ENCODE measurements at places on chromosomes 2 and 18. TPM values are rescaled to one million over a fixed set of nuclear protein-coding genes. Genes with fewer than 3 reads are reported as not detected.

DNA sequence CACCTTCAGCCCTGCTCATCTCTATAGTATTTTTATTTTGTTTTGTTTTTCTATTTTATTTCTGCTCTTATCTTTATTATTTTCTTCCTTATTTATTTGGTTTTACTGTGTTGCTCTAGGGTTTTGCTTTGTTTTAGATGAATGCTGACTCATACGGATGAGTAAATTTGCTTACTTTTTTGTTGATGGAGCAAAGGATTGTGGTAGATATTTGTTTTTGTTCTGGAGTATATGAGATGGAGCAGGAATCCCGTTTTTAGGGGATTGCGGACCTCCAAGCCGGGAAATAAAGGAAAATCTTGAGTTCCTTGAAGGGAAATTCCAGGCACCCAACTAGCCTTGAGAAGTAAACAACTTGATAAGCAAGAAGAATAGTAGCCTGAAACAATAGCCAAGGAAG lies 15.3 kb upstream of the COLEC12 start:
- DNase-seq = no peak
- peaks cover 5% of the 10 kb centered on the region for H3K27me3 ChIP-seq
- H3K4me1 ChIP-seq = no peaks in the 10 kb centered on the region
- no peak overlapping the region for H3K4me3 ChIP-seq
- no peak overlapping the region for H3K27ac ChIP-seq

DNA sequence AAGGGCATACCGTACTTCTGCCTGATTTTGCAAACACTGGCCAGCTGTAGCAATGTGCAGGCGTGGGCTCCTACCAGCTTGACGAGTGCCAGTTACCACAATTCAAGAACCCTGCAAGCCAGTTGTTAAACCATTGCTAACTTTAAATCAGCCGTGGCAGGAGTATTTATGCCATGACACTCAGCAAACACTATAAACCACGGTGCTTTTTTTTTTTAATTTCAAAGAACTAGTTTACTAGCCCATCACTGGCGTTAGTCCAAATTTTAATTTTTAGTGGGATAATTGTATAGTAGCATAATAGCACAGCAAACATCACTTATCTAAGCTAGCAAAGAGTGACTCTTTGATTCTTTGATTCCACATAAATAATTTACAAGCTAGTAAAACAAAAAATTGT lies 111.1 kb downstream of the COL4A4 start:
- H3K4me3 ChIP-seq = no peak overlapping the region
- DNase-seq = no peak
- peaks cover 2% of the 10 kb centered on the region for H3K4me1 ChIP-seq
- H3K27ac ChIP-seq = no peak overlapping the region
- no peaks in the 10 kb centered on the region for H3K36me3 ChIP-seq

- H3K36me3 ChIP-seq = no peaks in the 10 kb centered on the region
- H3K27me3 ChIP-seq = no peaks in the 10 kb centered on the region
- H3K4me1 ChIP-seq = no peaks in the 10 kb centered on the region
- H3K4me3 ChIP-seq = no peak overlapping the region
Measured at GRCh38 chr2:78941751-78942150, 83.8 kb upstream of the REG3G start.

DNA sequence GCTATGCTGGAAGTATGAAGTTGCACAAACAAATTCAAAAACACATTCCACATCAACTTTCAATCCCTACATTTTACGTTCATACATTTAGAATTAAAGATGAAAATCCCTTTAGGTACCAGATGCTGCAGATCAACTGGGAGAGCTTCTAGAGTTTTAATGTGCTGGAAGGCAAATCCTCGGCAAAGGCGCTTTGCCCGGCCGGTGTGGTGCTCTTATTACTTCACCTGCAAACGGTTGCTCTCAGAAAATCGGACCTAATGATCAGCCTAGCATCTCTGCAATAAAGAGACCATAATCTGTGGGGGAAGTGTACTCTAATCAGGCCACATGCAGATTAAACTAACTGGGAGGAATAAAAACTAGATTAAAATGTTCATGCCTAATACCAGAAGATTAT lies 513.8 kb downstream of the ZEB2 start:
- no peak overlapping the region for H3K4me3 ChIP-seq
- no peaks in the 10 kb centered on the region for H3K27me3 ChIP-seq
- no peak overlapping the region for H3K27ac ChIP-seq
- peaks cover 16% of the 10 kb centered on the region for H3K4me1 ChIP-seq
- DNase-seq = no peak
- no peaks in the 10 kb centered on the region for H3K36me3 ChIP-seq

VIT gene
- not detected for total RNA-seq

DNA sequence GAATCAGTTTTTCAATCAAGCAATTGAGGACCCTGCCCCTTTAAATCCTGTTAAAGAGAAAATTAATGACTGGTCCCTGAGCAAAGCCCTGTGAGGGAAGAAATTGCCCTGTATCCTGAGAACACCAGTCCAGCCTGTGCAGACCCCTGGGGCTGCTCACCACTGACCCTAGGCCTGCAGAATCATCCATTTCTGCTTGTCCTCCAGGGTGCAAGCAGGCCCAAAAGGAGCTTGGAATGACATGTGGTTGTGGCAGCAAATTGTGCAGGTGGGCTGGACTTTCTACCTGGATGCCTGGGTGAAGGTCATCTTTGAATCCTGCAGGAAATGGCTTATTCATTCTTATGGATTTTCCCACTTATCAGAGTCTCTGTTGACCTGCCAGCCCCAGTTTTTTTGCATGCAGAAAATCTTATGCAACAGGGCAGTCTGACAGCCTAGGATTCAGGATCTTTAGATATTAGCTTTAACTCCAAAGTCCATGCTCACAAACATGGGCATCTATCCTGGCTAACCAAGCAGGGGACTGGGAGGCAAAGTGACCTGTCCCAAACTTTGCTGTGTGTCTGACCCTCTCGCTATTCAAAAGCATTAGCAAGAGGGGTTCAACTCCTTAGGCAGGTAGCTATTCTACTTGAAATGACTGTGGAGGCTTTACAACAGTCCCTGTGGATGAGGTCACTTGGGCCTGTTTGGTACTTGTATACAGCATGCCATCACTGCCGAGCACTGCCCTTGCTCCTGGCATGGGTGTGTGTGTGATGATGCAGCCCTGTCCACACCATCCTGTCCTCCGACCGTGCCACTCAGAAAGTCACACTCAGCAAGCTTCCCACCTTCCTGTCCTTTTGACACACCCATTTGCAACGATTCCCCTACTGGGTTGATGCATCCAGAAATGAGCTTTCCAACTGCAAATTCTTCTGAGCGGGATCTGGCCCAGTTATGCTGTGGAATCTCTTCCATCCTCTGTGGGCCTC lies 85.3 kb downstream of the CAPN13 start:
- peaks cover 2% of the 10 kb centered on the region for H3K27me3 ChIP-seq
- H3K4me3 ChIP-seq = no peak overlapping the region
- peaks cover 2% of the 10 kb centered on the region for H3K4me1 ChIP-seq
- no peak for DNase-seq
- H3K36me3 ChIP-seq = no peaks in the 10 kb centered on the region
- no peak overlapping the region for H3K27ac ChIP-seq

DNA sequence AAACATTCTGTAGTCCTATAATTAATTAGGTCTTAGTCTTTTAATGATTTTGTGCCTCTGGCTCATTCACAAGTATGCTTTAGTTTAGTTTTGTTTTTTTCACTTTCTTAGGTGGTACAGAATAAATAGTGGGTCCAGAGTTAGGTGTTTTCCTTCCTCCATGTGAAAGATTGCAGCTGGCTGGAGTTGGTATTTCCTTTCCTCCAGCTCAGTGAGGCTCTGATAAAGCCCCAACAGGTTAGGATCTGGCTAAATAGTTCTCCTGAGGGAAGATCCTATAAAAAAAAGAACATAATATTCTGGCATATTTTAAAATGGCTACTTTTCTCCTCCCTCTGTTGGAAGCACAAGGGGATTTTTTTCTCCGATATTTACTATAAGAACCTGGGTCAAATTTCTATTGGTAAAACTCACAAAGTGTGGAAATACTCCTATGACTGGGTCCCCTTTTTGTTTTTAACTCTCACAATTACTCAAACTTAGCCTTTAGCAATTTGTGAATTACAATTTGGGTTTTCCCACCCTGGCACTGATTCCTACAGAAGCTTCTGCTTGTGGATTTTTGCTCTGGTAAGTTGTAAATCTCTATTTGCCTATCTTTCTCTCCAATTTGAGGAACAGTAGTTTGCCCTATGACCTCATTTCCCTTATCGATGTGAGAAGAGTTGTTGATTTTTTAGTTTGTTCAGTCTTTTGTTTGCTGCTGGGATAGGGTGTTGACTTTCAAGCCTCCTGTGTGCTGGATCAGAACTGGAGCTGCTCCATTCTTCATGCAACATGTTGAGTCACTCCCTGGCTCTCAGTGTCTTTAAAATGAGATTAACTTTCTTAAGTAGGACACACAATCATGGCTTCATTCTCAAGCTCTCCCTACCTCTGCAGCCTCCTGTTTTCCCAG lies 500.9 kb downstream of the RNF144A start:
- DNase-seq = no peak
- H3K27me3 ChIP-seq = no peaks in the 10 kb centered on the region
- H3K4me3 ChIP-seq = no peak overlapping the region
- no peak overlapping the region for H3K27ac ChIP-seq
- H3K4me1 ChIP-seq = no peaks in the 10 kb centered on the region
- no peaks in the 10 kb centered on the region for H3K36me3 ChIP-seq

CXCR1 gene
- not detected for total RNA-seq

GRCh38 chr2:156540706-156541105 lies 104.5 kb downstream of the GPD2 start:
- H3K27ac ChIP-seq = no peak overlapping the region
- peaks cover 8% of the 10 kb centered on the region for H3K4me1 ChIP-seq
- DNase-seq = no peak
- H3K36me3 ChIP-seq = no peaks in the 10 kb centered on the region
- H3K27me3 ChIP-seq = no peaks in the 10 kb centered on the region

DNA sequence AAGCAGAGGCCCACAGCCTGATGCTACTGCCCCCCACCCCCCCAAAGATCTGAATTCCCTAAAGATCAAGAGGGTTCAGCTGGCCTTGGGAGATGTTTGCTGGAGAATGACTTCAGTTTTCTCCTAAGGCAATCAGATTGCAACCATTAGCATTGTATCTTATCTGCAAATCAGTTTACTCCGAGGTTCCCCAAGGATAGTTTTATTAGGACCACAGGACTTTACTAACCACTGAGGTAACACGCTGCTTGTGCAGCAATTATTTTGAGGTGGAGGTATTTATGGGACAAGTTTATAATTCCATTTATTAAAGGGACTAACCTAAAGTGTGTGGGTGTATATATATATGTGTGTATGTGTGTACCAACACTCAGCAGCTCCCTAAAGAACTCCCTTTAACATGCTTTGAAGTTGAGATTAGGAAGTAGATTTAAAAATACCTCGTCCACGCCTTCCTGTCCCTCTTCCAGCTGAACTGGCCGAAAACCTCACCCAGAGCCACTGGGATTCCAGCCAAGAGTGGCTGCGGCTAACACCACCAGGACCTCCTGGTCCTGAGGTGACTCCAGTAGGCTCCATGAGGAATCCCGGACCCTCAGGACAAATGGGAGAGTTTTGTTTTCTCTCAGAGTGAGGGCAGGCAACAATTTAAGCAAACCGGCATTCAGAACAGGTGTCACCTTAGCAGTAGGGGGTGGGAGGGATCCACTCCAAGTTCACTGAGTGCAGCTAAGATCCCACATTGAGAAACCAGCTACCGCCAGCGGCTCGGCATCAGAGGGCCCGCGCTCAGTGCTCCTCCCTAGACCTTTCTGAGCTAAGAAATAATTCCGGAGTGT lies 3.0 kb upstream of the DLX1 start:
- no peak for DNase-seq
- peaks cover 43% of the 10 kb centered on the region for H3K27me3 ChIP-seq
- H3K36me3 ChIP-seq = no peaks in the 10 kb centered on the region
- no peak overlapping the region for H3K4me3 ChIP-seq

GRCh38 chr18:46148810-46149209 lies 44.6 kb downstream of the HAUS1 start:
- H3K36me3 ChIP-seq = no peaks in the 10 kb centered on the region
- H3K4me3 ChIP-seq = no peak overlapping the region
- peaks cover 6% of the 10 kb centered on the region for H3K4me1 ChIP-seq

GRCh38 chr18:48303883-48304282 lies 105.3 kb downstream of the ZBTB7C start:
- DNase-seq = no peak
- H3K27ac ChIP-seq = no peak overlapping the region
- no peak overlapping the region for H3K4me3 ChIP-seq
- peaks cover 22% of the 10 kb centered on the region for H3K4me1 ChIP-seq

TMEM87B gene
- total RNA-seq = 8.6 TPM

DNA sequence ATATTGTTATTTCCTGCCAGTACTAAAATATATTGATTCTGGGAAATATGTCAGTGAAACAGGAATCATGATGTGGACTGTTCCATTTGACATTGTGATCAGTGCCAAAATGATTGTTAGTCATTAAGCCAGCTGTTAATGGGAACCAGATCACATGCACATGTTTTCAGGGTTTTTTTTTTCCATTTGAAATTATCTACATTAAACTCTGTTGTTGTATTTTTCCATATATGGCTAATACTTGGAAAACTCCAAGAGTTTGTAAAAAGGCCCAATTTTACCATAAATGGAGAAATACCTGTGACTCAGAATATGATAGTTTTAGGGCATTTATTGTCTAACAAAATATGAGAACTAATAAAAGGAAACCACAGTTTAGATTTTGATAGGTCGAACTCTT lies 13.4 kb downstream of the ITGAV start:
- H3K27ac ChIP-seq = no peak overlapping the region
- no peaks in the 10 kb centered on the region for H3K36me3 ChIP-seq
- no peaks in the 10 kb centered on the region for H3K27me3 ChIP-seq
- no peaks in the 10 kb centered on the region for H3K4me1 ChIP-seq
- DNase-seq = no peak

DNA sequence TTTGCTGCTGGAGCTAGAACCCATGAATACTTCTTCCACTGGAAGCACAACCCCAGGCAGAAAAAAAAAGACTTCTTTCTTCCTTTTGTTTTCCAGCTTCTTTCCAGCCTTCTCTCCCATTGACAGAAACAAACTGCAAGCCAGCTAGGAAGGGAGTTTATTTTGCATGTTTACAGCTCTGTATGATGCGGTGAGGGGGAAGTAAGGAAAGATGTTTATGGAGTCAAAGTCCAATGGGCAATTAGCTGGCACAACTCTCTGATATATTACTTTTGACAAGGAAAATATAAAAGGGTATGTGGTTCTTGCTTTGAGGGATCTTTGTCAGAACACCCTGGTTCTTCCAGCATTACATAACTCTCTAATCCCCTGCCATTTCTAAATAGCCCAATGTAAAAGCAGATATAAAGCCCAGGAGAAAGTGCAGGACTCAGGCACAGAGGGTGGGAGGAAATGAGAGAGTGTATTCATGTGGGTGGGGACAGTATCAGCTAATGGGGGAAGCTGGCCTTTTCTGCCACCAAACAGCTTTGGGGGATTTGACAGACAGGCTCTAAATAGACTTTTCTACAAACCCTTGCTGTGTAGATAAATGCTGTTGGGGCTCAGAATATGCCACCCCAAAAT lies 9.3 kb upstream of the NMS start:
- peaks cover 12% of the 10 kb centered on the region for H3K36me3 ChIP-seq
- no peak overlapping the region for H3K4me3 ChIP-seq
- no peak for DNase-seq
- H3K4me1 ChIP-seq = no peaks in the 10 kb centered on the region
- no peak overlapping the region for H3K27ac ChIP-seq

- peaks cover 11% of the 10 kb centered on the region for H3K4me1 ChIP-seq
- no peak for DNase-seq
Measured at GRCh38 chr2:124610866-124611265, 585.8 kb downstream of the CNTNAP5 start.

Data from glutamatergic neuron (in vitro differentiated cells).